Activated CD8-positive, alpha-beta T cell treated with anti-CD3 and anti-CD28 coated beads, Interleukin-2, amount 10 ng/mL, durations not matched to agents 7 days and 5 days (primary cell): ENCODE measurements at places on chromosomes 1 and 21.

DNA sequence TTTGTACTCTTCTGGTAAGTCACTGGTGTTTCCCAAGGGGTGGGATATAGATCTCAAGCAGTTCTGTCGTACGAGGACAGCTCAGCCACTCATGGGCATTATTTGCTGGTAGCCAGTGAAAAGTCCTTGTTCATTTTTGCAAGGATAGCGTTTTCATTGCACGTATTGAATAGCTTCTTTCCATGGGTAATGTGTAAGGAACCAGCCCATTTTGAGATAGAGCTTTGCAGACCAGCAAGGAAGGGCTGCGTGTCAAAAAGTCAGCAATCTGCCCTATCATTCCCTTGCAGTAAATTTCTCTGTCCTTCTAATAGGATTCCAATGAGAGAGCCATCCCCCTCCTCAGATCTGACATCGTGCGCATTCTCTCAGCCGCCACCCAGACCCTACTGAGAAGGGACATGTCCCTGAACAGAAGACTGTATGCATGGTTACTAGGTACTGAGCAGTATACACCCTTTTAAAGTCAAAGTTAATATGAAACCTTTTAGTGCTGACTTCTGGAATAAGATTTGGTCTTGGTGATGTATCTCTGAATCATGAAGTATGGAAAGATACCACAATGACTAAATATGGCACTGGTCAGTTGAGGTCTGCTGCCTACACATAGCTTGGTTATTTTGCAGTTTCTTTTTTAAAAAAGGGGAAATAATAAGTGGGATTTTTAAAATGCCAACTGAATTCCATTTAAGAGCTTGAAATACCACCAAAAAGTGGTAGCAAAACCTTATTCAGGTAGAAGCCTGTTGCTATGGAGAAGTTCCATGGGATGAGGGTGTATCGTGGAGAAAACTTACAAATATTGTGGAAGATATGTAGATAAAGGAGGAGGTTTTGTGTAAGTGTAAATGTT is 55.3 kb downstream of the DOP1B start:
- DNase-seq: no peak

DNA sequence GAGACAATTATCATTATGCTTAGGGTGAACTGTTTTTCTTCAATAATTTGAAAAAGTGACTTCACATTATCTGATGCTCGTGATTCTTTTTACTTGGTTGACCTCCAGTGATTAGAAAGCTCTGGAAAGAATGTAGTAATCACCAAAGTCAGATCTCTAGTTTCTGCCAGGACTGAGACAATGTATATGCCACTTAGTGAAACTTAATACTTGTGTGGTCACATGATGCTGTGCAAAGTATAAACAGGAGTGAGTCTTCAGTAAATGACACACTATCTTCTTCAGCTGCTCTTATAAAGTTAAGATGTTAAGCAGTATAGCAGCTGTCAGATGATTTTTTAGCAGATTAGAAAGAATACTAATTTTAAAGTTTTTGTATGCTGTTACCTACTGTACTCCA is 17.2 kb downstream of the VCAM1 start:
- no peak for DNase-seq

DNA sequence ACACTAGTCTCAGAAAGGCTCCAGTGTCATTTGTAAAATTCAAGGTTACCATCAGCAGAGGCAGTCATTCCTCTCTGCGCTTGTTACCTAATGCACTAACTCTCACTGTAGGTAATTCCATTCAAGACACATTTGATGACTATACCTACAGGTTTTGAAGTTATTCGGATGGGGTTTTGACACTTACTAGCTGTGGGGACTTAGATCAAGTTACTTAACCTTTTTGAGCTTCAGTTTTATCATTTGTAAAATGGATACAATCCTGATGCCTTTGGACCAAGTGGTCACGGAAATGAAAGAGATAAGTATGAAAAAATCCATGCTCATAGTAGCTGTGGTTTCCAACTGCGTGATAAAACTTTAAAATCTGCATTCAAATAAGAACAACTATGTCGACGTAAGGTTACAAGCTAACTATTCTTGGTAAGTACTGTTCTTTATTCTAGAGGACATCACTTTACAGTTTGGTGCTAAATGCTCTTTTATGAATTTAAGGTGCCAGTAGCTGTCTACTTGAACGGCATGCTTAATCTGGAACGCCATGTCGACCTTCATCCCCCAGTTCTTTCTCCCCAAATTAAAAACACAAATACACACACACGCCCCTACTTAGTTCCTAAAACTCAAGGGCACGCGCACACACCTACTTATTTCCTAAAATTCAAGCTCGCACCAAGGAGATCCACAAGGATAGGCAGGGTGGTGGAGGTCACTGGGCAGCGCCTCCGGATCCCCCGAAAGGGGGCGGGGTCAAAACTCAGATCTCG is 550 bp upstream of the NFYC start:
- no peak for DNase-seq

DNA sequence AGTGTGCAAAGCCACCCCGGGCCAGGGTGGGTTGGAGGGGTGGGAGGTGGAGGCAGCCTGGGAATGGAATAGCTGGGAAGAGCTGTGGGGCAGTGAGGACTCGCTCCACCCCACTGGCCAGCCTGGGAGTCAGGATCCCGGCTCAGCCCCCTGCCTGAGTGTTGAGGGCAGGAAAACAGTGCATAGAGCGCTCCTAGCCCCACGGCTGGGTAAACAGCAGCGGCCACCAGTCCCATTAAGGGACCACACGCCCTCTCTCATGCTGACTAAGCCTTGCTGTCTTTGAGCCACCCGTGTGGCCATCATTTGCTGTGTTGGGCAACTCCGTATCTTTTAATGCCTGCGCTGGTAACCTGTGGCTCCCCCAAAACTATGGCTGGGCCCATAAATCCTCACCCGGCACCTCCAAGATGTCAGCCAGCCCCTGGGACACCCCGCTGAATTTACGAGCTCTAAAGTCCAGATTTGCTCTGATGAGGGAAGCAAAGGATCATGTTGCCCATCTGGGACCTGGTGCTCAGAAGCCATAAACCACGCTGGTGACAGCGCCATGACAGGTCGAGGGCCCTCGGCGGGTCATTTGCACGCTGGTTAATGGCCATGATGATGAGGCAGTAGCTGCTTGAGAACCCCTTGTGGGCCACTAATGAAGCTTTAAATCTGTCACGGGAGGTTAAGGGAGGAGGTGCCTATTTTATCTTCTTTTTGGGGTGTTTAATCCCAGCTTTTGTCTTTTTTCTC is 34.9 kb downstream of the SYF2 start:
- no peak for DNase-seq

DNA sequence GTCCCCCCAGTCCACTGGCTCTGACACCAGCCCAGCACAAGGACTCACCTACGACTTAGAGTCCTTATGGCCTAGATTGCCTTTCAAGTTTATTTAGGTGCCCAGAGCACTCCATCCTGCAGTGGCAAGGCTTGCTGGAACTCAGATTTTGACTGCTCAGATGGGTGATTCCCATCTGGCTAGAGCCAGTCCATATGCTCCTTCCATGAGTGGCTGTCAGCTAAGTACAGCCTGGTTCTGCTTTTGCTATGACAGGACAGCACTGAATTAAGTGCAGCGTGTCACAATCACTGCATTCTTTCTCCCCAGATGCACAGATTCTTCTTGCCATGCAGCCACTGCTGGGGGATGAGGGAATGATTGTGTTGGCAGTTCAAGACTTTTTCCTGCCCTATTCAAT is 43.8 kb downstream of the GPR52 start:
- DNase-seq: no peak
